ENCODE measurements at places on chromosomes 2 and 18.

DNA sequence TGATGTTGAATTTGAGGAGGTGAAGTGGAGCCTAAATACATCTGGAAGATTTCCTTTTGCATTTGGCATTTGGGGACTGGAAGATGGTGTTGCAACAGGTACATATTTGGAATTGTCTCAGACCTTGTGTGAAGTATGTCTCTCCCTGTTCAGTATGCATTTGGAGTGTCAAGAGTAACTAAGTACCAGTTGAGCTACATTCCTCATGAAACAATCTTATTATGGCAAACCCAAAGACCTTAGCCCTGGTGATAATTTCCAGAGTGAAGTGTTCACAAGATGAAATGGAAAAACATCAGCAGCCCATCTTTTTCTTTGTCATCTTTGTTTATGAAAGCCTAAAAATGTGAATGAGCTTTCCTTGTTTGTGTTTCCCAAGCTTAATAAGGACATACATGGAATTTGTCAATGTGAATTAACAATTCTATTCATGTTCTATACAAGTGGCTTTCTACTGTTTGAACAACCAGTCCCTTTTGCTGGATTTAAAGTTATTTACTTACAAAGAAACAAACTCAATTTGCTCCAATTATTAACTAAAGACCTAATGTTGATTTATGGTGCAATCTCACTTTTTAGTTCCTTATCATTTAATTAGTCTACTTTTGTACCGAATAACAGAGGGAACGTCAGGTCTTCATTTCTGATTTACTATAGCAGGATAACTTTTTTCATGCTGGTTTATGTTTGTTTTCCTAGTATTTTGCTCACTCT lies 42.1 kb upstream of the PPP1R1C start:
- no peak for DNase-seq

DNA sequence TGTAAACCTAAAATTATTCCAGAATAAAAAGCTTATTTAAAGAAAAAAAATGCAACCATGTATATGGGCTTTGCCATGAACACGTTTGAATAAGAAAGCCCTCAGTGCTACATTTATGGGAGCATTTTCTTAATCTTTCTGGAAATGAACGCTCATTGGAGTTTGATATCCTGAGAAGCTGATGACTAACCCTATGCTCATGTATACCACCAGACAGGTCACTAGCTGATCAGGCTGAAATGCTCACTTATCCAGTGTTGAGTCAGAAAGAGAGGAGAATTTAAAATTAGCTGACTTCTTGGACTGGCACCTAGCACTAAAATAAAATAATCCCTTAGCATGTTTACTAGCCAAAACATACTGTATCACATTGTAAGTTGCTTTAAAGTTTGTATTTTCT lies 254.9 kb upstream of the SIX3 start:
- DNase-seq, result no peak

- no peak for DNase-seq
Measured at GRCh38 chr2:162125138-162125537, 26.9 kb downstream of the GCG start.

- DNase-seq, result no peak
Measured at GRCh38 chr2:10235099-10235908, 67.4 kb upstream of the HPCAL1 start.

GRCh38 chr2:74528600-74529356 lies 728 bp downstream of the AUP1 start:
- no peak for DNase-seq

DNA sequence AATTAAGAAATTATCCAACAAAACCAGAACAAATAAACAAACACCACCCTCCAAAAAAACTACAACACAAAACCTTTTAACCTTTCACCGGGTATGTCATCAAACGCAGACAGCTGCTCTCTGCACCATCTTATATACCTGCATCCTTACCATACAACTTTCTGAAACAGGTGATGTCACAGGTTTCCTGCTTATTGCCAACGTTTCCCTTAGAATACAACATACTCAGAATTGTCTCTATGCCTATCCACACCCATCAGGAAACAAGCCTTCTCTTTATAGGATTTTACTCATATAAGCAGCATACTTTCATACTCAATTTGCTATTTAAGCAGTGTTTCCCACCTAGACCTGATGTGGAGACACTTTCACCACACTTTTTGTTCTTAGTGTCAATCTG lies 181.0 kb downstream of the DYM start:
- DNase-seq, result no peak

All from stimulated activated CD8-positive, alpha-beta memory T cell treated with anti-CD3 and anti-CD28 coated beads, Interleukin-12 subunit alpha, Interleukin-12 subunit beta, amount 100 ng/mL, for 4 hours (primary cell).